Keratinocyte (primary cell): ENCODE measurements at places on chromosomes 2 and 18. TPM values are rescaled to one million over a fixed set of nuclear protein-coding genes. Genes with fewer than 3 reads are reported as not detected.

Gene SP140
- 0.95 to 1.2 TPM (median 0.95 TPM) in 3 replicates for polyA plus RNA-seq

Gene GAL3ST2
- polyA plus RNA-seq, result 0.05 TPM in 1 of 3 replicates, not detected in the others

Gene SEPTIN10
- polyA plus RNA-seq, result 44.9 to 72.6 TPM (median 71.8 TPM) in 3 replicates

Gene UGT1A10
- polyA plus RNA-seq, result 1.8 to 2.4 TPM (median 2.0 TPM) in 3 replicates

Gene SLC39A10
- polyA plus RNA-seq, result 14.6 to 19.4 TPM (median 14.9 TPM) in 3 replicates

Gene LYPD1
- polyA plus RNA-seq, result 0.02 to 0.03 TPM (median 0.03 TPM) in 3 replicates

Gene ACTR1B
- 20.6 to 31.2 TPM (median 30.0 TPM) in 3 replicates for polyA plus RNA-seq

Gene HRH4
- 0.01 to 0.15 TPM (median 0.03 TPM) in 3 replicates for polyA plus RNA-seq

Gene SERPINB11
- polyA plus RNA-seq, result not detected in 3 replicates

Gene ALPP
- not detected in 3 replicates for polyA plus RNA-seq

Gene EDAR
- 0.21 to 0.27 TPM (median 0.27 TPM) in 3 replicates for polyA plus RNA-seq

Gene CYTIP
- polyA plus RNA-seq, result 0.06 to 0.21 TPM in 2 of 3 replicates, not detected in the other

Gene ZNF385B
- 0.05 to 0.17 TPM (median 0.15 TPM) in 3 replicates for polyA plus RNA-seq

Gene KIAA2012
- not detected in 3 replicates for polyA plus RNA-seq

Gene TMEM198
- 0.81 to 1.5 TPM (median 0.82 TPM) in 3 replicates for polyA plus RNA-seq

Gene FLACC1
- polyA plus RNA-seq, result 0.12 to 0.43 TPM (median 0.35 TPM) in 3 replicates

Gene ZSWIM2
- polyA plus RNA-seq, result not detected in 3 replicates

Gene IWS1
- polyA plus RNA-seq, result 34.8 to 52.0 TPM (median 50.3 TPM) in 3 replicates

Gene ANKRD30BL
- not detected in 3 replicates for polyA plus RNA-seq

Gene SCN7A
- polyA plus RNA-seq, result not detected in 3 replicates

Gene SNED1
- polyA plus RNA-seq, result under 0.01 to 0.12 TPM (median 0.04 TPM) in 3 replicates

Gene RMDN2
- 6.2 to 9.3 TPM (median 7.1 TPM) in 3 replicates for polyA plus RNA-seq

Gene SCYGR5
- not detected in 3 replicates for polyA plus RNA-seq
